ENCODE measurements at places on chromosomes 1 and 21.
A peak's percentile ranks its signal among the peaks of the same experiment; 100 is the strongest.

GRCh38 chr1:34322969-34323368 is 146.3 kb downstream of the C1orf94 start:
- no peak for DNase-seq

- DNase-seq, result peak; percentile 87
Observed at GRCh38 chr1:31789259-31790065, 25.3 kb upstream of the ADGRB2 start.

GRCh38 chr1:160328184-160328583 is 14.9 kb downstream of the COPA start:
- no peak for DNase-seq

DNA sequence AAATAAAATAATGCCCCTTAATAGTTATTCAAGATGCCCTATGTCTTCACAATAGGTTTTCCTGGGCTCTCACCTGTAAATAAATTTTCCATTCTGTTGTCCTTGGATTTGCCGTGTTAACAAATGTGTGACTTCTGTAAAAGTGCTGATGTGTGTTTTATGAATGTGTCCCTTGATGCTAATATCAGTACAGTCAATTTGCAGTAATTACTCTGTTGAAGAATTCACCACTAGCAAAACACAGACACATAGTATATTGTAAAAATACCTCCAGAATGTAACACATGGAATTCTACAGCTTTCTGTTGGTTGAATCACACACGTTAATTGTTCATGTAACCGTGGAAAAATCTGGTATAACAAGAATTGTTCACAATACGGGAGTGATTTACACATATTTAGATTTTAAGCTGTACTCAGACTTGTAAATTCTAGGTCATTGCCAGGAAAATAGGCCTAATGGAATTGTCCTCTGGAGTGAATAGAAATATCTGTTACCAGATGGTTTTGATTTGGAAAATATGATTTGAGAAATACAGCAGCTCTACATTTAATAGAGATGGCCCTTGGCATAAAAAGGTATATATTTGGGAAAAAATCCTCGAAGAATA is 36.7 kb upstream of the KCNK2 start:
- DNase-seq, result no peak

DNA sequence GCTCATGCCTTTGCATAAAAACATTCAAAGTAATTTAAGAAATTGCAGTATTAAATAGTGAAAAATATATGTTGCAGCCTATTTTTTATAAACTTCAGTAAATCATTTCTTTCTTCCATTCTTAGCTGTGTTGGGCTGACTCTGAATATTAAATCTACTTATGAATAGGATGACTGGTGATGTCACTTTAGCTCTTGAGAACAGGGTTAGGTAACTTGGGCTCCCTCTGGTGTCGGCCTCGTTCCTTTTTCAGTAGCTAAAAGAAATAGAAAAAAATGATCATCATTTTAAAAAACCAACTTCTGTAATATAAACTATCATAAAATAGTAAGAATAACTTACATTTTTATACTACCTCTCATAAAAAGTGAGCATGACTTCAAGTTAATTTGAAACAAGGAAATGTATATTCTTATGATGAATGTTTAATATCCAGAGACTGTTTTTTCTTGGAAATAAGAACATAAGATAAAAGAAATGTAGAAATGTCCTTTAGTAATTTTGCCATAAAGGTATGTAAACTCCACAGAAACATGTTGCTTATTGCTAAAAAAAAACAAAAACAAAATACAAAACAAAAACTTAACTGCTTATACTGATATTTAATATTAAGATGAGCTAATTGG is 26.8 kb upstream of the NCAM2 start:
- DNase-seq, result peak; percentile 56

GRCh38 chr1:233122779-233123178 is 172.4 kb downstream of the NTPCR start:
- DNase-seq, result no peak

- no peak for DNase-seq
Observed at GRCh38 chr21:27464648-27465047, 497.8 kb upstream of the ADAMTS5 start.

GRCh38 chr1:172040466-172040865 is 199.2 kb downstream of the DNM3 start:
- peak; percentile 53 for DNase-seq

GRCh38 chr1:153343811-153344717 is 4.6 kb downstream of the PGLYRP4 start:
- DNase-seq, result no peak

- DNase-seq, result no peak
Observed at GRCh38 chr1:2928366-2929325, 92.6 kb upstream of the ACTRT2 start.

DNA sequence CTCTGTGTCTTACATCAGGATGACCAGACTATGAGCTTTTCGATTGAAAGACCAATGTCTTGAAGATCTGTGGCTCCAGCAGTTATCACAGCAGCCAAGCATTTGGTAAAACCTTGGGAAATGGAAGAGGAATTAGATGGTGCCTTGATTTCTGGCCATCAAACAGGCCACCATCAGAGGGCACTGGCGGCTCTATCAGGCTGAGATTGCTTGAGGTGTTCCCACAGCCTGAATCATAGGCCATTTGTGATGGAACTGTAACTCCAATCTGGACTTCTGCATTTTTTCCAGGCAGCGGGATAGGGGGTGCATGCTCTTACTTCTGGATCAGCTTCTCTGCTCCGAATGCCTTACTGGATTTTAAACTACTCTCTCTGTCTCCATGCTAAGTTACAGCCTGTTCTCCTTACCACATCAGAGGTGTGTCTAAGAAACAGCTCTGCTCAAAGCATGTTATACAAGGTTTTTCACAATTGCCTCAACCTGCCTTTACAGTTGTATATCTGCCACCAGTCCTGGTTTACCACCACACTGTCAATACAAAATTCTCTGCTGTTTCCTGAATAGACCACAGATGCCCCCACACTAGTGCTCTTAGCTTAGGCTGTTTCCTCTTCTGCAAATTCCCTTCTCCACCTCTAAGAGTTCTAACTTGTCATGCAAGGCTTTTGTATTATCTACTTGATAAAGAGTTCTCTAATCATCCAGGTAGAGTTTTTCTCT is 180.9 kb downstream of the PTGER3 start:
- DNase-seq, result no peak

DNA sequence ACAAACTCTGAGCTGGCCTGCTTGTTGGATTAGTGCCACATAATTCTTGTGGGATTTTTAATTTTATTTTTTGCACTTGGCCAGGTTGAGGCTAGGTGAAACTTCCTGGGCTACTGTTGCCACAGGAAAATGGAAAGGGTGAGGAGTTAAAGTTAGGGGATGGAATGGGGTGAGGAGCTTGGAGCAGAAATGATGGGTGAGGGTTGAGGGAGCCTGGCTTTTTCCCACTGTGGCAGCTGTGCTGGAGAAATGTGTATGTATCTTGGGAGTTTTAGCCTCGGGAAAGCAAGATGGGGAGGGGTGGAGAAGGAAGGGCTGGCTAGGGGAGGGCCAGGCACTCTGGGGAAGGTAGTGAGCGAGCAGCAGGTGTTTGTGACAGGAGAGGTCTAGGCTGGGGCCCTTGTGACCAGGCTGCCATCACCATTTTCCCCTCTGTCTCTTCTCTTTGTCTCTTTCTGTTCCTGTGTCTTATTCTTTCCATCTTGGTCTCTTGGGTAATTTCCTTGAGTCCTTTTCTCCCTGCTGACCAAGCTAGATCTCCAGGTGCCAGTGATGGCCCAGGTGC is 2.0 kb downstream of the ZNF687 start:
- no peak for DNase-seq

- DNase-seq, result peak; percentile 84
Observed at GRCh38 chr1:32066489-32066873, 6.3 kb upstream of the TMEM39B start.

DNA sequence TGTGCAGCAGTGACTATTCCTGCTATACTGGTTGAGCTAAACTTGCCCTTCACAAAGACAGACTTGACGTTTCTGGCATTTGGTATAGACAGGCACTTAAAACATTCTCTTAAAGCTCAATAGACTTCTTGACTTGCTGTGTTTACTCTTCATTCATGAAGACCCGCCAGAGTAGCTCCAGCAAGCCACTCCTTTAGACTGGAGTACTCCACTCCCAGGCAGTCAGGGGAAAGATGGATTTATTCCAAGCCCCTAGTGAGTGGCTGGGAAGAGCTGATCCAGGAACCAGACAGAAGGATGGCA is 70.7 kb downstream of the EVA1C start:
- no peak for DNase-seq

DNA sequence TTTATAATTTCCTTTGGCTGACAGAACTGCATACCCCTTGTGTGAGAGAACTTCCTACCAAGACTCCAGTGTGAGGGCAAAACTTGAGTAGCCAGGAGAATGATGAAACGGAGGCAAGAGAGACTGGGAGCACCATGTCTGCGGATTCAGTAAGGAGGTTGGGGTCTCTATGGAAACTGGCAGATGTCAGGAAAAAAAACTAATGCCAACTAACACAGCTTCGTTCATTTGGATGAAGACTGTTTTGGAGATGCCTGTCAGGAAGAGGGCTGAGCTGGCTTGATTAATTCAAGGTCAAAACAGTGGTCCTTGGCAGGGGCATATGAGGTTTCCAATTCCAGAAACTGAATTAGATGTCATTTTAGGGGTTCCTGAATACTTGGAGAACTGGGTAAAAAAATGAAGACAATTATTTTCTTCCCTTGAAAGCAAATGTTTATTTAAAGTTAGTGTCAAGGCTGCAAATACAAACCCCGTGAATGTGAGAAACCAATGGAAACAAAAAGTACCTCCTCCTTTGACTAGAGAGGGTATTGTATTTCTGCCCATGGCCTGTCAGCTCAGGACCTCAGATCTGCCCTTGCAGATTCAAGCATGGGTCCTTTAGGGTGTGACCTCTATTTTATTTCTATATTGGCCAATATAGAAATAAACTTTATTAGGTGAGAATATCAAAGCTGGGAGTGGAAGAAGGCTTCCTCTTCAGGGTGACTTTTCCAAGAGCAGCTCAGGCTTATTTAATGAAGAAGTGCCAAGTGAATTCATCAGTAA is 110.5 kb downstream of the MAST2 start:
- DNase-seq, result peak; percentile 21

DNA sequence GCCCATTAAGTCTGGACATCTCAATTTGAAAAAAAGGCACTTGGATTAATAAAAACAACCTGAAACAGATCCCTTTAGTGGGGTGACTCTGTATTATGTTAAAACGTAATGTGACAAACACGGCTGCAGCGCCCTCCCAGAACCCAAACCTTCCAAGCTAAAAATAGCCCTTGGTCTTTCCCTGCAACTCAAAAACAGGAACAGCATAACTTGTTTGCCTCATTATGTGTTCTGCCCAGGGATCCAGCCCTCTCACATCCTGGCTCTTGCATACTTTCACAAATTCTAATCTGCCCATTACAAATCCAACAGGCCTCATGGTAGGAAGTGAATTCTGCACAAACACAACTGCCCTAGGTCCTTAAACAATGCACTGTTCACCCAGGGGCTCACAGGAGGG is 94.7 kb upstream of the GADD45A start:
- DNase-seq, result peak; percentile 34

- no peak for DNase-seq
Observed at GRCh38 chr1:239321877-239322276, 64.5 kb upstream of the CHRM3 start.

DNA sequence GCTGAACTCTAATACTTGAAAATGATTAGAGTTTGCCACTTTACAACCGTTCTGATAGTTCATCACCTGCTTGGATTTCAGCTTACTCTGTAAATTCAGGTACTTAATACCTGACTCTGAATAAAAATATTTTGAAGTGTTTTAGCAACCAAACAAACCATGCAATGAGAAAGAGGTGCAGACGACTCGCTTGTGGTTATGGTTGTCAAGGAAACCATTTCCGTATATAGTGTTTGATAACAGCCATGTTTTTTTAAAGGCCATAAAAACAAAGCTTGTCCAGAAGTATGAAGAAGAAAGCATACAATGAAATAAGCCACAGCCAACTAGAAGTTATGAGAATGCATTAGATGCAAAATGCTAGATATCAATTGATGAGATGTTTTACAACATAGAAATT is 167.2 kb upstream of the HMCN1 start:
- peak; percentile 67 for DNase-seq

- no peak for DNase-seq
Observed at GRCh38 chr1:5477716-5478115, 514.5 kb downstream of the NPHP4 start.

DNA sequence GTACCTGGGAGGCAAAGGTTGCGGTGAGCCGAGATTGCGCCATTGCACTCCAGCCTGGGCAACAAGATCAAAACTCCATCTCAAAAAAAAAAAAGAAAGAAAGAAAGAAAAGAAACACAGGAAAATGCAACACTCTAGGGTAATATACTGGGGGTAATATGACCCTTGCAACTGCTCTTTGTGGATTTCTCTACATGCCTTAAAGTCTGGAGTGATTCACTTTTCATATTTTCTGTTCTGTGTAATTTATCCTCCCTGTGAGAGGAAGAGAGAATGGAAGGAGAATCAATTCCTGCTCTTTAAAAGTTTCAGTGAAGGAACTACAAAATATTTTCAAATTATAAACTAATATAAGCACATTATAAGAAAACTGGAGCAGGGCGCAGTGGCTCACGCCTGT is 22.7 kb downstream of the RIT1 start:
- peak; percentile 57 for DNase-seq

DNA sequence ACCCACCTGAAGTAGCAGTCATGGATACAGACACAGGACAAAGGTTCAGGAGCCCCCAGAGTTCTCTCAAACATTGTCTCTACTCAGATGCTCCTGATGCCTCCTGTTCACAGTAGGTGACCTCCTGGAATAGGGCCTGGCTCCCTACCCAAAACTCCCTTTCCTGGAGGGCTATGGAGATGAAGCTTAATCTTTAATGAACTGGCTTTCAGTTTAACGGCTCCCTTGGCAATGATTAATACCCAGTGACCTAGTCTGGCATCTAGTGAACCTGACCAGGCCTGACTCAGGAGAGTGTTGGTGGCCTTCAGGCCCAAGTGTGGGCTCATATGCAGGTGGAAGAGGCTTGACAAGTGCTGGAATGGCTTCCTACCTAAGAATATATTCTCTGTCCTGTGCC is 65.2 kb upstream of the TRABD2B start:
- no peak for DNase-seq

GRCh38 chr1:52360595-52360968 is 5.4 kb downstream of the CC2D1B start:
- DNase-seq, result no peak

GRCh38 chr21:28482657-28483056 is 510.0 kb downstream of the LTN1 start:
- no peak for DNase-seq

- no peak for DNase-seq
Observed at GRCh38 chr1:47924270-47925048, 72.7 kb downstream of the TRABD2B start.

DNA sequence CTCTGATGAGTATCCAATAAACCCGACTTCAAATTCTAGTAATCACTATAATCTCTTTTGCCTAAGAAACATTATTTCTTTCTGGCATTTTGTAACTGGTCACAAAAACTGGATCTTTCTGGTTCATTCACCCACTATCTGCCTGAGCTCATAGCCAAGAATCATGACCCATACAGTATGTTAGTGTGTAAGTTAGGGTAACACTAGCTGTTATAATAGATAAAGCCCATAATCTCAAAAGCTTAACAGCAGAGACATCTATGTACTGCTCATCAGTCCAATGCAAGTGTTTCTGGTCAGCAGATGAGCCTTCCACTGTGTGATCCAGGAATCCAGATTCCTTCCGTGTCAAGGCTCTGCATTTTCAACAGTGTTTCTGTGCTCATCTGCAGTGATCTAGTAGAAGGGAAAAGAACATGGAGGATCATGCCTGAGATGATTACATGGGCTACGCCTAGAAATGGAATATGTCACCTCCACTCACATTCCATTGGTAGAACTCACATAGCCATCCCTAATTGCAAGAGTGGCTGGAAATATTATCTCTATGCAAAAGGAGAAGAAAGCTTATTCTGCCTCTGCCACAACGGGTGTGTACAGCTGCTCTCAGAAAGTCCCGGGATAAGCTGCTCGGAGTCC is 27.7 kb downstream of the RRAGC start:
- DNase-seq, result no peak
